ENCODE measurements at places on chromosomes 1 and 21.

DNA sequence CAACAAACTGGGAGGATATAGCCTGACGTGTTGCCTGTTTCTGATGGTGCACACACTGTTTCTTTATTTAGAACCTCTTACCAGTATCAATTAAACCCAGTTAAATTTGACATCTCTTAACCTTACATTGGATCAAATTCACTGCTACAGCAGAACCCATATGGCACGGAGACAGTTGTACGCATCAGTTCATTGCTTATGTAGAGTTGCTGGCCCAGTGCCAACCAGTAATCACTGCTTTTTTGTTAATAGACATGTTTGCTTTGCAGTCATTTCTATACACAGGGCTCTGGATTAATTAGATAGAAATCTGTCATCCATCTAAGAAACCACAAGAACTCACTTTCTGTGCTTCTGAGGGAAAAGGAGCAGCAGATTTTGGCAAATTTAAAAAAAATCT is 154.0 kb downstream of the RWDD3 start:
- no peak for DNase-seq

DNA sequence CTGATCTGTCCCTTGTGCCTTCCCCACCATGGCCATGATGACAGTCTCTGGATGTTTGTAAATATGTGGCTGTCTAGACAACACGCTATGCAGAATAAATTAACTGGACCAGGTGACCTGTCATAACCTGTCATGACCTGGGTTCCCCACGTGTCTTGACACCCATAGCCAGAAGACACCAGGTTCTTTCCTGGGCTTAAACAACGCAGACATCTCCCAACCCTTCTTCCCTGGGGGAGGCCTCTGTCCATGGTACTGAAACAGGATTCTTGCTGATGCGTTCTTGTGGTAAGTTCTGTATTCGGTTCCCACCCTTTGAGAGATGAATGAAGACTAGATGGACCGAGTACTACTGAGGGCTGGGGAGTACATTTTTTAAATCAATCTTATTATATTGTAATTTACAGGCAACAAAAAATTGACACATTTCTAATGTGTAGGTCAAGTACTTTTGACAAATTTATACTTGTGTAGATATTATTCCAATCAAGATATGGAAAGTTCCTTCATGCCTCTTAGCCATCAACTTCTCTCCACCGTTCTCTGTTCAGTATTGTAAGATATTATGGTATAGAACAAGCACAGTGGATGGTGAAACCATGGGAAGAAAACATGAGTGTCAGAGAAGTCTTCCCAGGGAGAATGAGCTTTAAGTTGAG is 738.8 kb downstream of the PTPRU start:
- DNase-seq = no peak

DNA sequence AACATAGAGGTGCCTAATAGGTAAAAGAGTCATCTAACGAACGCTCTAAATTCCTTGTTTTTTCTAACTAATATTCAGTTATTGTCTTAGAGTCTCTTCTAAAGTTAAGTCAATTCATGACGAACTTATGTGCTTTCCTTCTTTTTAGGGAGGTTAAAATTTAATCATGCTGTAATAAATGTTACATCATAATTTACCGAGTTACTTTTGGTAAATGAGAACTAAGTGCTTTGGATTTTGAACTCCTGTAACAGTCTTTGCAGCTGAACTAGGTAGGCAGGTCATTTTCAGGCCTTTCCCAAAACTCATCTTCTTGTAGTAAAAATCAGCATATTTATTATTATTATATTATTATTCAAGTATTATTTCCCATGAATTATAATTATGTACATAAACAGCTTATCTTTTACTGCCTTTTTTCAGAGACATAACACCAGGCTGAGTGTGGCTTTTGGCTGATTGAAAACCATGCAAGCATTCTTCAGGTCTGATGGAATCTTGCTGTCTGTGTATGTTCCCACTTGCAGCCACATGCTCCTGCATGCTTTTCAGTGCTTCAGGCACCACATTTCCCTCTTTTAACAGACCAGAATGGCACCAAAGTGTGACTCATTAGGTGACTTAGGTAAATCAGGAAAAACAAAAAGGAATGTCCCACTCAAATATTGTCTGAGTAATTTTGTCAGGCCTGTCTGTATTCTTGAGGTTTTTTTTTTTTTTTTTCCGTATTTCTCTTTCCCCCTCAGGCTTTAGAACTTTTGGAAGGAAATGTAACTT is 81.0 kb upstream of the CD55 start:
- no peak for DNase-seq

GRCh38 chr1:2973601-2974593 is 47.4 kb upstream of the ACTRT2 start:
- no peak for DNase-seq

DNA sequence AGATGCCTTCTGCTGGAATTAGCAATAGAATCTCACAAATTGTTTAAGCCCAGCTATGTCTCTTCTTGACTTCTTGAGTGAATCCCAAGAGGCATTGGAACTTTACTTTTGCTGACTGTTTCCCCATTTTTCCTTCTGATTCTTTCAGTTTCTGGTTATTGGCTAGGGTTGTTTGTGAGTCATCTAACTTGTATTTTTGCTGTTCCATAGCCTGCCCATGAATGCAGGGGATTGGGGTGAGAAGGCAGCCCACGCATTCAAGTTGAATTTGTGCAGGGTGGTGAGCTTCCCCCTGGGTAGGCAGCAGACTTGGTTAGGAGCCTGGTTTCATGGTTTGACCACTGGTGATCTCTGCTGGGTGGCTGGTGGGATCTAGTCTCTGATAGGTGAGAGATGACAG is 10.4 kb upstream of the KLF17 start:
- DNase-seq = no peak

- DNase-seq = peak; percentile 92
Measured at GRCh38 chr1:68232289-68233148, at the start of gene WLS. Gene WLS, minus strand, starts transcription at chr1:68232523. Its CDS starts 224 bp downstream, at chr1:68232299.

- no peak for DNase-seq
Measured at GRCh38 chr1:206809504-206810084, 37.3 kb upstream of the IL10 start.

DNA sequence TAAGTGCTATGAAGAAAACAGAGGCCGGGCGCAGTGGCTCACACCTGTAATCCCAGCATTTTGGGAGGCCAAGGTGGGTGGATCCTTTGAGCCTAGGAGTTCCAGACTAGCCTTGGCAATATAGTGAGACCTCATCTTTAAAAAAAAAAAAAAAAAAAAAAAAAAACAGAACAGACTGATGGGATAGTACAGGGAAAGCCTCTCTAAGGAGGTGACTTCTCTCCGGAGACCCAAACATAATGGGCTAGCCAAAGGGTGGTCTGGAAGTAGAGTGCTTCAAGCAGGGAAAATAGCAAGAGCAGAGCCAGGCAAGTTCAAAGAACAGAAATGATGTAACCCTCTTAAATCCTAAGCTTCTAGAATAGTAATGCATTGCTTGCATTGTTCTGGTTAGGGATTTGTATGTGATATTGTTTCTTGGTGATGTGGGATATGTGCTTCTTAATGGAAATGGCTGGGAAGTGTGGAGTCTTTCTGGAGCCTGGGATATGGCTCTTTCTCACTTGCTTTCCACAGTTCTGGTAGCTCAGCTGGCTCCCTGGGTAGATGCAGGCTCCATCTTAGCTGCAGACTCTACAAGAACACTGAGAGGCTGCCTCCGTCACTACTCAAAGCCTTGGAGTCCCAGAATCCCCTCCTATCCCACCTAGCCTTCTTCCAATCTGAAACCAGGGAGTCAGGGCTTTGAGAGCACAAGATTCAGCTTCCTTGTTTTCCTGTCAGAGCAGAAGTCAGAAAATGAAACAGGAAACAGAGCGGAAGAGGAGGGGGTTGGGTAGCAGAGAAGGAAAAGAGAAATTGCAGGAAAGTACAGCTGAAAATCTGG is 1.9 kb upstream of the PIGV start:
- DNase-seq = peak; percentile 50

- DNase-seq = no peak
Measured at GRCh38 chr1:226490426-226490809, 58.1 kb upstream of the STUM start.

- peak; percentile 87 for DNase-seq
Measured at GRCh38 chr1:25858906-25859789, at the start of gene AUNIP. Gene AUNIP, minus strand, starts transcription at chr1:25859457. Its CDS starts 100 bp downstream, at chr1:25859357.

- DNase-seq = no peak
Measured at GRCh38 chr1:59055908-59056719, 240.8 kb upstream of the FGGY start.

DNA sequence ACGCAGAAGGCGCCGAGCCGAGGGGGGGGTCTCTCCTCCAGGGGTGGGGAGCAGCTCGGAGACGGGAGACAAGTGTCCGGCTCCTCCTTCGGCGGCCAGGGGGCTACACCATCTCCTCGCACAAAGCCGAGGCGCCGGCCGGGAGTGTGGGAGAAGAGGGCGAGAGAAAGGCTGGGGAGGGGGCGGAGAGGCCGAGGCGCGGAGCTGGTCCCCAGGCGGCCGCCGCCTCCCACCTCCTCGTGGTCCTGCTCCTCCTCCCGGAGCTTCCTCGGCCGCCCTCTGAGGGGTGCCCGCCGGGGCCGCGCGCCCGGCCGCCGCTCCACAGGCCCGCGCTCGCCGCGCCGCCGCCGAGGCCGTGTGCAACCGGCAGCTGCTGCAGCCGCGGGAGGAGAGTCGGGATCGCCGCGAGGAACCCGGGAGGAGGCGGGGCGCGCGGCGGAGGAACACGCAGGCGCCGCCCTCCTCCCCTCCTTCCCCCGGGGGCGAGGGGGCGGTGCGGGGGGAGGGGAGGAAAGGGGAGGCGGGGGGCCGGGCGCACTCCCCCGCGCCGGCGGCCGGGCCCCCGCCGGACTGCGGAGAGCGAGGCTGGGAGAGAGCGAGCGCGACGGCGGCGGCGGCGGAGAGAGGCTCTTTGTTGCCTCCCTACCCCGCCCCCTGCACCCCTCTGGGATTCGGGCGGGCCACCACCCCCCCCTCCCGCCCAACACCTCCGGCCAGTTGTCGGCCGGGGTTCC is at the start of gene ENAH:
TSS of gene ENAH (minus strand) at position 395 of the 734 bp plus-strand sequence. CDS start 433 bp downstream, outside the sequence.
- peak; percentile 87 for DNase-seq

- DNase-seq = no peak
Measured at GRCh38 chr1:238964631-238965030, 421.7 kb upstream of the CHRM3 start.

GRCh38 chr1:13948888-13949391 is 249.0 kb downstream of the PRDM2 start:
- DNase-seq = no peak

DNA sequence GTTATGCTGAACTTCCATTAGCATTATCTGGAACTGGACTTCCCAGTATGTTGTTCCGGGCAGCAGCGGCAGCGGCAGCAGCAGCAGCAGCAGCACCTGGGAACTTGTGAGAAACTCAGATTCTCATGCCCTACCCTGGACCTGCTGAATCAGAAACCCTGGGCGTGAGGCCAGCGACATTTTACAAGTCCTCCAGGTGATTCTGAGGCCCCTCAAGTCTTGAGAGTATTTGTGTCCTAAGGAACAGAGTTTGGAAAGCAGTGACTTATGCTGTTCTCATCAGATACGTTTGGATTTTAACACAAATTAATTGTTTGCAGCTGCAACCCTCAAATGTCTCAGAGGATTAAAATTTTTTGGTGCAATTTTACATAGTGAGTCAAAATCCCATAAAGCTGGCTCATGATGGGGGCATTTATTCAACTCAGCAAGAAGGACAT is 157.2 kb upstream of the KAZN start:
- DNase-seq = no peak

DNA sequence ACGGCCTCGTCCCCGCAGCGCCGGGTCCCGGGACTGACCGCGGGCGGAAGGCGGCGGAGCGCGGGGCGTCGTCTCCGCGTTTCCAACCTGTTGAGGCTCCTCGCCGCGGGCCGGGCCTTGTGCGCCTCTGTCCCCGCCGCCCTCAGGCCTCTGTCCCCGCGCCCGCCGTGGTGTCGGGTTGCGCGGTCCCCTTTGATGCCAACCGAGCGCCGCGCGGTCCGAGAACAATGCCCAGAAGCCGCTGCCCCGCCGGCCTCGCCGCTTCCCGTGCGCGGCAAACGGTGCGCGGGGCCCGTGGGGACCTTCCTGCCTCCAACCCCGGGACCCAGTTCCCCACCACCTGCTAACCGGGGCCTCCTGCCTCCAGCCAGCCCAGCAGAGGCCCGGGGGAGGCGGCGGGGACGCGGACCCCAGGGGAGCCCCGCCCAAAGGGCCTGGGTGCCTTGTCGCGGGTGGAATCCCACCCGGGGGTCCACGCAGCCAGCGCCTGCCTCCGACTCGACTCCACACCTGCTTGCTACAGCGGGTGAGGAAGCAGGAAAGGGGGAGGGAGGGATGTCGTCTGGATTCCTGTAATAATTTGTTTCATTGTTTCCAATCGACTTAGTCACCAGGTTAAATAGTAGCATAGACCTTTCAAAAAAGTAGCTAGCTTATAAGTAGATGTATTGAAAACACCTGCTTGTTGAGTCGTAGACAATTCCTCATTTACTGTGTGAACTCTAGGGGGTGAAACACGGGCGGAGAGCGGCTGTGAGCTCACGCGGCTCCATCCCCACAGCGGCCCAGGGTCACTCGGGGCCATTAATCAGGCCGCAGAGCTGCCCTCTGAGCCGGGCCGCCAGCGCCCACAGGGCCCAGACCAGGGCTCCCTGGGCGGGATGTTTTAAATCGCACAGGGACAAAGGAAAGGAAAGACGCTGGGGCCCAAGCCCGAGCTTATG is 1.1 kb downstream of the COL18A1 start:
- no peak for DNase-seq

GRCh38 chr1:207025146-207025880 is 7.2 kb downstream of the C1orf116 start:
- no peak for DNase-seq

- no peak for DNase-seq
Measured at GRCh38 chr1:184910005-184910404, 64.3 kb downstream of the NIBAN1 start.

DNA sequence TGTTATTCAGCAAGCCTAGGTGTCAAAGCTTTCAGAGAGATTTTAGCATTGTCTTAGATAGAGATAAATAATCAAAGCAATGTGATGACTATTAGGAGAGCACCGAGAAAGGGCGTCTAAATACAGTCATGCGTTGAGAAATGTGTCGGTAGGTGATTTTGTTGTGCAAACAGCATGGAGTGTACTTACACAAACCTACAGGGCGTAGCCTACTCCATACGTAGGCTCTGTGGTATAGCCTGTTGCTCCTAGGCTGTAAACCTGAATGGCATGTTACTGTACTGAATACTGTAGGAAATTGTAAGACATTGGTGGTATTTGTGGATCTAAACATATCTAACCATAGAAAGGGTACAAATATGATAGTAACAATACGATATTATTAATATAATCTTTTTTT is 31.8 kb downstream of the KIF1B start:
- no peak for DNase-seq

- DNase-seq = no peak
Measured at GRCh38 chr21:24693779-24694178, 913.5 kb downstream of the MRPL39 start.

- DNase-seq = peak; percentile 70
Measured at GRCh38 chr1:4935807-4936206, 281.4 kb downstream of the AJAP1 start.

GRCh38 chr1:213122514-213122929 is 71.5 kb downstream of the RPS6KC1 start:
- DNase-seq = peak; percentile 44

DNA sequence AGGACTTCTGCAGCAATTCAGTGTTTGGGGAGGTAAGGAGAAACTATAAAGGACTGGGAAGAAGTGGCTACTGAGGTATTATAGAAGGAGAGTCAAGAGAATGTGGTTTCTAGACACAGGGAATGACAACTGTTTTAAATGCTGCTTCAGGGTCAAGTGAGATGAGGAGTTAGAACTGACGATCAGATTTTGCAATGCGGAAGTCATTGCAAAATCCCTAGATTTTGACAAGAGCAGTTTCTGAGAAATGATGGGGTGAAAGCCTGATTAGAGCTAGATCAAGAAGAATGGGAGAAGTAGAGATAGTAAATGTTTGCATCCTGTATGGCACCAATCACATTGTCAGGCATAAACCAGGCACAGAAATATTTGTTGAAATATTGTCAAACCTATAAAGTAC is 4.7 kb upstream of the TSNAX start:
- DNase-seq = no peak
